Kidney glomerular epithelial cell (primary cell): ENCODE measurements at places on chromosomes 2 and 18.
A peak's percentile ranks its signal among the peaks of the same experiment; 100 is the strongest.

DNA sequence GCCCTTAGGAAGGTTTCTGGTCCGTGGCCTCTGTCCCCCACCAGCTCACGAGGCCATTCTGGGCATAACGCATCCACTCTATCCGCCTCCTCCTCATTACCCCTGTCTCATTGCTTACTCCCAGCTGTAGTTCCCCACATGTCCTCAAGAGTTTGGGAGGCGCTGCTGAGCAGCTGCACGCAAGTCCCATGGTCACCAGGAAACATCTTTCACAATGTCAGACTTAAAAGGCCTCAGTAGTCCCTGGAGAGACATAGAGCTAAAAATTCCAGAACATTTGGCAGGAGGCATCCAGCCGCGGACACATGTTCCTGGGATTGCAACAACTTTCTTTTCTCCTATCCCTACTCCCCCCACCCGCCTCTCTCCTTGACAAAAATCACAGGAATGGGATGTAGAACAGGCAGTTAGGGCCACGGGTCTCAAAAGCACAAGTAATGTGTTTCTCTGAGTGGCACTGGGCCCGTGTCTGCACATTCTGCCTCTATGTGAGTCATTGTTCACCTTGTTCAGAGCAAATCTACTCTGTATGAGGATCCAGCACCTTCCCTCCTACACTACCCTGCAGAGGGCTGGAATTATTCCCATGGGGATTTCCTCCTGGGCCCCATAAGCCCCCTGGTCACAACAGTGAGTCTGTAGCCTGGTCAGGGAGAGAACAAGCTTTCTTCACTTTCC, 8.1 kb downstream of the LBH start:
- peak; percentile 21 for DNase-seq

DNA sequence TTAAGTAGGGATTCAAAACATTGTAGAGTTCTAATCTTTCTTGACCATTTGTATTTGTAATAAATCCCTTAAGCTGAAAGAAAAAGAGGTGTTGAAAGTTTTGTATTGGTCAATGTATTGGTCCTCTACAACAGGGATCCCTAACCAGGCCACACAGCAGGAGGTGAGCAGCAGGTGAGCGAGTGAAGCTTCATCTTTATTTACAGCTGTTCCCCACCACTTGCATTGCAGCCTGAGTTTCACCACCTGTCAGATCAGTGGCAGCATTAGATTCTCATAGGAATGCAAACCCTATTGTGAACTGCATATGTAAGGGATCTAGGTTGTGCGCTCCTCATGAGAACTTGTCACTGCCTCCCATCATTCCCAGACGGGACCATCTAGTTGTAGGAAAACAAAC, 715.7 kb upstream of the NXPH2 start:
- DNase-seq = no peak

GRCh38 chr2:234861841-234862735, 89.7 kb upstream of the SH3BP4 start:
- no peak for DNase-seq

GRCh38 chr18:56460581-56460980, 177.8 kb downstream of the TXNL1 start:
- no peak for DNase-seq

DNA sequence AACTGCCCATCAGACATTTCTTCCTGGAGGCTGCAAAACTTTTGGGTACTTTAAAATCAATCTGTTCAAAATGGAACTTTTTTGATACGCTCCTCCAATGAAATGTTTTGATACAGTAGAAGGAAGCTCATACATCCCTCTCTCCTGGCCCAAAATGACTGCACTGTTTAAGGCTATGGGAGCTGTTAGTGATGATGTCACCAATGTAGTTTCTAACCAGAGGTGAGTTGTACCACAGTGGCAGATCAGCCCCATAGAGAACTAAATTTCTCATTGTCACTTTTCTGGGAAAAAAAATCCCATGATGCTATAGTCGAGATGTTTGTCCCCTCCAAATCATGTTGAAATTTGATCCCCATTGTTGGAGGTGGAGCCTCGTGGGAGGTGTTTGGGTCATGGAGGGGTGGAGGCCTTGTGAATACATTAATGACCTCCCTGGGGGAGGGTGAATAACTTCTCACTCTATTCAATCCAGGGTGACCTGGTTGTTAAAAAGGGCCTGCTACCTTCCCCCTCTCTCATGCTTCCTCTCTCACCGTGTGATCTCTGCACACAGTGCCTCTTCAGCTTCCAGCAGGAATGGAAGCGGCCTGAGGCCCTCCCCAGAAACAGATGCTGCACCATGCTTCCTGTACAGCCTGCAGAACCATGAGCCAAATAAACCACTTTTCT, 117.4 kb upstream of the NPAS2 start:
- DNase-seq = no peak

GRCh38 chr2:226098861-226099745, 699.6 kb downstream of the NYAP2 start:
- DNase-seq = no peak

- DNase-seq = no peak
These were observed 44.5 kb downstream of the LRATD1 start for GRCh38 chr2:14677039-14677438.

DNA sequence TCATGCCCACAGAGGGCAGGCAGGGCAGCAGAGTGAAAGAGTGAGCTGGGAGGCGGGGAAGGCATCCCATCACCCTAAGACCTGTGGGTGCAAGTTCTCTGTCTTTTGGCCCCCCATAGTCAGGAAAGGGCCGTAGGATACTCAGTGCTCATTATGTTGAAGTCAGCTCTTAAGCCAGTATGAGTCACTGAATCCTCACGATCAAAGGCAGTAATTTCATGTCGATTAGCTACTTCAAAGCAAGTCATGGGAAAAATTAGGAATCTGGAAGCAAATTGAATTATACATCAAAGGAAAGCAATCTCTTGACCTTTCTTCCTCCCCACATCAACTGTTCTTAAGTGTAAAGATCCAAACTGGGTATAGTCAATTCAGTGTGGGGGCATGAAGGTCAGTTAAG, 178.9 kb downstream of the FHOD3 start:
- no peak for DNase-seq

DNA sequence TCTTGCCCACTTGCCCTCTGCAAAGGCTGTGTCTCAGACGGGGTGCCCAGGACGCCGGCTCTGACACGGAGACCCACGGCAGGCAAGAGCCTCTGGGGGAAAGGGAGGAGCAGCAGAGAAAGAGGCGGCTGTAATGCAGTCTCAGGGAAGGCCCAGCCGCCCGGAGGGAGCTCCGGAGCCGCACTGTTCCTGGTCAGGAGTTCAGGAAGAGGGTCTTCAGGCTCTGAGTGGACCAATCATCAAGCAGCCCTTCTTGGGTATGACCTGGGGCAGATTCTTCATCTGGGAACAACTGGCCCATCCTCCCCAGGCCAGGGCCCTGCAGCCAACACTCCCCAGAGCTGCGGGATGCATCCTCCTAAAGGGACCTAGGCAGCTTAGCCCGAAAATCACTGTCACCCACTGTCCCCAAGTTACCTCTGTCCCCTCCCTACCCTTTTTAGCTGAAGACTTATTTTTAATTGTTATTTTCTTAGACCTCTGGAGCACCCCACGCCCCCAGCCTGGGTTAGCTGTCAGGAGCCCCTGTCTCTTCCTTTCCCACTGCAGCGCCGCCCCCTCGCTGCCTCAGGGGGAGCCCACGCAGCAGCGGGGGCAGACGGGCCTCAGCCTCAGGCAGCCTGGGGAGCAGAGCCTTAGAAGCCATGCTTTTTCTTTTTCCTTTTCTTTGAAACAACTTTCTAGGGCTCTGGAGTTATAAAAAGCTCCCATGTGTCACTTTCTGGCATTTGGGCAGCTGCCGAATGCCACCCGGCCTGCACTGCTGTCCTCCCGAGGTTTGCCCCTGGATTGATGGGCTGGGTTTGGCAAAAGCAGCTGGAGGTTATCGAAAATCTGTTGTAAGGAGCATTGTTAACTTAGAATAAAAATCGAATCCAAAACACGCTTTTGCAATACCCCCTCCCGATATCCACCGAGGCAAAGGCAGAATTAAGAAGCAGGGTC, 644 bp upstream of the NEU2 start:
- no peak for DNase-seq

- DNase-seq = no peak
These were observed 37.7 kb upstream of the NT5C1B start for GRCh38 chr2:18626958-18627650.

DNA sequence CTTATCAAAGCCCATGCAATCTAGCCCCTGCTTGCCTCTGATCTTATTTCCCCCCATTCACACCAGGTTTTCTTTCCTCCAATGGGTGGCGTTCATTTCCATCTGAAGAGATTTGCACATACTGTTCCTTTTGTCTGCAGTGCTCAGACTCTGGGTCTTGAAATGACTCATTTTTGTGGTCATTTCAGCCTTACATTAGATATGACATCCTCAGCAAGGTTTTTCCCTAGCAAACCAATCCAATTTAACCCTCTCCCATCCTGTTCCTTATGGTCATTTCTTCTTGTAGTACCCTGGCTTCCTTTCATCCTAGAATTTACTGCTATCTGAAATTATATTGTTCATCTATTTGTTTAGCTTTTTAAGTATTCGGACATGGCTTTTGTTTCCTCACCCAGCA, 42.5 kb upstream of the SCN1A start:
- DNase-seq = no peak

DNA sequence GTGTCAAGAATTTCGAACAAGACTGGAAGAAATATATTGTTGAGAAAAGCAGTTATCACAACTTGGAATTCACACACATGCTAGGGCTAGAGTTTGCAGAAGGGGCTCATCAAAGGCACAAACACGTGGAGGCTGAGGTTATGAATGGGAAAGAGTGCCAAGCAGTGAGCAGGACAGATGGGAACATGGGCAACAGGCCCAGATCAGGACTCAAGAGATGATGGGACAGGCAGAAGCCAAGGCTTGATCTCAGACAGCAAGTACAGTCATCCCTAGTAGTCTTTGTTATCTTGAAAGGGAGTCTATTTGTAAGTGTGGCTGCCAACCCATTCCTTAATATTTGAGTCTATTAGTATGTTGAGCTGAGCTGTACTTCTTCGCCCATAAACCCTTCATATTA, 22.2 kb upstream of the EPC2 start:
- DNase-seq = no peak

DNA sequence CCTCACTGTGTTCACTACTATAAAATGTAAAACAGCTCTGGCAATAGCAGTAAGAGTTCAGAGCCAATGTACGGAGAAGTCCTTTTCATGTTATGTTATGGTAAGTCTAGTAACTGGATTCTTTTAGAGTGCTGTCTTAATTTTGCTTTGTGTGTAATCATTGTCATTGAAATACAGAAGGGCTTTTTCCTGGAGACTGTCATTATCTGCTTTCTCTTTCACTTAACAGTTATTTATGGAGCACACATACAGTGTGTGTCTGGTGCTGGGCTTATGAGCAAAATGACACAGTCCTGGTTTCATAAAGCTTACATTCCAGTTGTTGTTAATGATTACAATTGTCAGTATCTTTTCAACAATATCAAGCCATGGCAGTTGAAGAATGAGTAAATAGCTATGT, 95.5 kb downstream of the CCDC102B start:
- DNase-seq = no peak

DNA sequence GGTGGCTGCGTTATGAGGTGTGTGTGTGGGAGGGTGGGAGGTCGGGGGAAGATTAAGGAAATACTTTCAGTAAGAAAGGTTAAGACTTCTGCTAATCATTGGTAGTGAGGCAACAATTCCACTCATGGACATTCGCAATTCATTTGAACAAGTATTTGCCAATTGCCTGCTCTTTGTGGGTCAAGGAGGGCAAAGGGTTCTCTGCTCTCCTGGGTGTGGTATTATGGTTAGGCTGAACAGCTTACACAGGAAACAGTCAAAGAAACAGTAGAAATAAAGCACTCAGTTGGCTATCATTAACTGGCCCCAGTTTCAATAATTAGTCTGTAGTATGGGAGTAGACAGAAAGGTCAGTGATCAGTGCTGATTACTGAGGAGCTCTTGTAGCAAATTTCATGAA, 357.0 kb upstream of the FANCL start:
- no peak for DNase-seq

DNA sequence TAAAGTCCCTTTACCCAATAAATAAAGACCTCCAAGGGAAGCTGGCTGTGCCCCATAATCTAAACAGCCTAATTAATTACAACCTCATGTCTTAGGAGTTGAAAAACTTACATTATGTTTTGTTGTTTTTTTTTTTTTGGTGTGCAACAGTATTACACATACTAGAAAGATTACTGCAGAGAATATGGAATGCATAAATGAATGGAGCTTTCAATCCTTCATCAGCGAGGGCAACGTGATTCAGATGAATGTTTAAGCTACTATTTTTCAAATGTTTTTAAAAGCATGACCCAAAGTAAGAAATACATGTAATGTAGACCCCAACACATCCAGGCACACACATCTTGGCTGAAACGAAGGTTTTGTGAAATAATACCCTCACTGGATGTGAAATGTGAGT, 167.1 kb upstream of the FN1 start:
- no peak for DNase-seq

GRCh38 chr2:222174450-222174849, 124.3 kb downstream of the PAX3 start:
- DNase-seq = no peak

- DNase-seq = peak; percentile 89
These were observed 89.2 kb downstream of the STPG4 start for GRCh38 chr2:47065771-47066380.

GRCh38 chr18:28485918-28486317, 309.0 kb upstream of the CDH2 start:
- DNase-seq = no peak

- no peak for DNase-seq
These were observed 24.2 kb downstream of the RPL31 start for GRCh38 chr2:101026253-101026701.

DNA sequence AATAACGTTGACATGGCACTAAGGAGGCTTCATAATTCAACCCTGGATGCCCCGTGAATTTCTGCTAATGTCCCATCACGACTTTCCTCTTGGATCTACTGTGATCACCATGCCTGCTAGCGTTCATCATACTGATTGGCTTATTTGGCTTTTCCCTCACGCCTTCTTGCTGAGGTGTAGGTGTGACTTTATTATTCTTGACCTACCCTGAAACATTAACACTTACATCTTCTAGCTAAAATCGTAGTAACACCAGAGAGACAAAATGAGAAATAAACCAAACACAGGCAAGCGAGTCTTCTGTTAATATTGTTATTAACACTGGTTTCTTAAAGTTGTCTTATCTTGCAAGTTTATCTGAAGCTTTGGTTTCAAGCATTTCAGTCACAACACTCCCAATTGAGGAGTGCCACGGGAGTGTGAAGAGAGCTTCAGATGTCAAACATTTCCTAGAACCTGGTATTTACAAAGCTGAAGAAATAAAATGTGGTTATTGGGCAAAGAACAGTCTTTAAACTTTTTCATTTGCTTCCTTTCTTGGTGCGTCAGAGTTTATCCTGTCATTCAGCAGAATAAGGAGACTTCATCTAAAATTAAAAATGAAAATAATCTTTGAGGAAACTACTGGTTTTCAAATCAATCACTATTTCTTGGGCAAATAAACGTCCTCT, 15.4 kb upstream of the STAT1 start:
- DNase-seq = no peak

- no peak for DNase-seq
These were observed 8.5 kb upstream of the STK39 start for GRCh38 chr2:168255866-168256265.
